ENCODE measurements at places on chromosomes 3 and 15.

GRCh38 chr15:39788800-39789565 lies 6.3 kb upstream of the FSIP1 start:
- no peak for DNase-seq

GRCh38 chr3:32755761-32756160 lies 62.0 kb upstream of the TRIM71 start:
- no peak for DNase-seq

DNA sequence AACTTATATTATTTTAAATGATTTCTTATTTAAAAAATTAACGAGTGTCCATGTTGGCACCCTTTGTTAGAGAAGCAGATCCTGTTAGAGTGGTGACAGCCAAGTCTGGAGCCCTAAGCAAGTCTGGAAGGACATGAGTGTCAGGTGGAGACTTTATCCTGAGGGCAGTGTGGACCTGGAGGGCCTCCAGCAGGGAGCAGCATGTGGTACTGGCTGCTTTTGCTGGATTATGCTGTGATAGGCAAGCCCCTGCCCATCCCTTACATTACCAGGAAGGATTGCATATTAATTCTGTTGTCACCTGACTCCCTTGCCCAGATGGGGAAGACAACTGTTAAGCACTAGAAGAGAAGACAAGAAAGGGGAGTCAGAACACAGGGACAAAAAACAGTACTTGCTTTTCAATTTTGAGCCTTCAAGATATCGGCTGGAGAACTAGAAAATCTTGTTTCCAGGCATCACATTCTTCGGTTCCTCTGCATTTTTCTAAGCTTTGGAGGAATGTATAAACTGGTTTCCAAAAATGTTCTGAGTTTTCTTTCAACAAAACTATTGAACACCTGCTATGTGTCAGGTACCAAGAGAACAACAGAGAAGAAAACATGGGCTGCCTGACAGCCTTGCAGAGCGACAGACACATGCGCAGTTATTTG lies 22.7 kb downstream of the ZNF860 start:
- DNase-seq = no peak

DNA sequence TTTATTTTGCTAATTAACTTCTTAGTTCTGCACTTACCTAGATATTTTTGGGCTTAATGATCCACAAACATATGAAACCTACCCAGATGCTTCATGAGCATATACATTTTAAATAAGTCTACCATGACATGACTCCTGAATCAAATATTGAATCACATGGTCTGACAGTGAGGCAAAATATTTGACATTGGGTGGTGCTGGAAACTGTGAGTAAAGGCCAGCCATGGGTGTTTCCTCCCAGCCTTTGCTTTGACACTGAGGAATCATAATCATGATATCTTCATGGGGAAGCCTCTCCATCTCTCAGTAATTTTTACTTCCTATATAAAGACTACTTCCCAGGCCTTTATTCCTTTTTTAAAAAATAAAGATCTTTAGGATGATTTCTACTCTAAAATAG lies 22.8 kb upstream of the SSR3 start:
- no peak for DNase-seq

DNA sequence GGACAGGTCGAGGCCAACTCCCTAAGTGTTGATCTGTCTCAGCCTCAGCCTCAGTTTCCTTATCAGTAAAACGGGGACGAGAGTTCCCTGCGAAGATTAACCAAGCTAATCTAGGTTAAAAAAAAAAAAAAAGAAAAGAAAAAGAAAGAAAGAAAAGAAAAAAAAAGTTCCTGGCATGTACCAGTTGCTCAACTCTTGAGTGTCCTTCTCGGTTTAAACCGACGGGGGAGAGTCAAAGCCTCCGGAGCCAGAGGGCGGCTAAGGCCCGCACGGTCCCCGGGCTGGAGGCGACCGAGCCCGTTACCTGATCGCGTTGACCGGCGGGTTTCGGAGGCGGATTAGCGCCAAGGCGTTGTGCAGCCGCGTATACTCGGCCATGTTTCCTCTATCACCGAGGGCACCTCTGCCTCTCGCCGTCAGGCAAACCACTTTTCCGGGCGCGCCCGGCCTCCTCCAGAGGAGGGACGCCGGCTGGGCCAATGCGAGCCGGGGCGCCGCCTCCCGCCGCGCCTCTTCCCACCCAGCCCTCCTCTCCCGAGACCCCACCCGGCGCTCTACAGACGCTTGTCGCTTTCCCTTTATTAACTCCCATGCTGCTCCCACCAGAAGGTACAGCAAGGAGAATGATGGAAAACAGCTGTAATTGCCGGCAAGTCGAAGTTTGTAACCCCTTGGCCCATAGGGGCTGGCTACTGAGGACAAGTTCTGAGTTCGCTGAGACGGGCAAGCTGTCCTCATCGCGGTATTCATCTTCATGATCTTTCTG lies at the start of gene EHHADH:
TSS of gene EHHADH (minus strand) at position 405 of the 766 bp plus-strand sequence. CDS start at position 378, 27 bp downstream.
- peak; percentile 32 for DNase-seq

GRCh38 chr3:128933922-128934253 lies 54.5 kb downstream of the ACAD9 start:
- no peak for DNase-seq

DNA sequence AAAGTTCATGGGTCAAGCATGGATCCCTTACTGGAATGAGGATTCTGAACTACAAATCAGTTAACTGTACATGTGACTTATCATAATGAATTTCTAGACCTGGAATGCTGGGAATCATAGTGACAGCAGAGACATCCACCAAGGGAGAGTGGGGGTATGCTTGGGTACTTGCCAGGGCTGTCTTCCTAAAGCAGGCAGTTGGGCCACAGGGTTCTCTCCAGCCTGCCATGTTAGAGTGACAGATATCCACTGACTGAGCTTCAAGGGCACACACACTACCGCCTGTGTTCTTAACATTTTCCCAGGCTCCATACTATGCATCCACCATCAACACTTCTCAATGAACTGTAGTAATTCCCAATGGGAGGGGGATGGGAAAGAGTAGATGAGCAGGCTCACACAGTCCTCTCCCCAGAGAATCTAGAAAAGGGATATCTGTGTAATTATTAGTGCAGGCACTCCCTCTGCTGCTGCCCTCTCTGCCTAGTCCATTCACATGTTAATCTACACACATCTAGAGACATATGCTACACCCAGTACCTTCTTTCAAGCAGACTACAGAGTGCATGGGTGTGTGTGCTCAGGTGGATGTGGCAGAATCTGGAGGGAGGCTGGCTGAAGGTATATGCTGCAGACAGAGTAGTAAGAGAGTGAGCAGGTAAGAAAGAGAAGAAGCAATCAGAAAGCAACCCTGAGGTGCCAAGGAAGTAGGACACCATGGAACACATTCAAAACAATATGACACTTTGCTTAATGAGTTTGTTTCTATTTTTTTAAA lies 3.7 kb downstream of the FSTL1 start:
- DNase-seq = no peak

DNA sequence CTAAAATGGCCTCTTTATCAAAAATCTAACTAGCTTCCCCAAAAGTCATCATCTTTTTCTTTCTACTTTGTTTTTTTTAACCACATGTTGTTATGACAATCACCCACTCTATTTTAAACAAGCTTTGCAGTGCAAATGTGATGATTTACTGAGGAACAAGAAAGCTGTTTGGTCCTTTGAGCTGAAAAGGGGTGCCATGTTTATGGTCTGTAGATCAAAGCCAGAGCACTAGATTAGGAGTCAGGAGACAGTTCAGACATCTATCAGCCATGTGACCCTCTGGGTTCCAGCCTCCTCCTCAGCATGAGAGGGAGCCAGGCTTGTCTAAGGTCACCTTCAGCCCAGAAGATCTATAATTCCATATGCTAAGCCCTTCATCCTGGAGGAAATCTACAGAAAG lies 65.9 kb downstream of the RPL22L1 start:
- no peak for DNase-seq

DNA sequence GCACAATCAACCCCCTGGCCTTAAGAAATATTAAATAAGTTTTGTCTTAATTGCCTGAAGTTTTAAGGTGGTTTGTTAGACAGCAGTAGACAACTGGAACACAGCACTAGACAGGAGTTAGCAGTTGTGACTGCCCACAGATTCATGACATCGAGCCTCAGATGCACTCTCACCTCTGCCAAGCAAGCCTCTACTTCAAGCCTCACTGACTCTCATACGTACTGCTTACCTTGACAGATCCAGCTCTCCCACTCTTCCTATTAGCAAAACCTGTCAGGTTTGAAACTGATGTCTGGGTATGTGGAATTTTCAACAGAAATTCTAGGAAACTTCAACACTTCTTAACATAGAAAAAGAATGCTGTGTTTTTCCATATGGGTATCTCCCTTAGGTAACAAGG lies 382.9 kb upstream of the DPH6 start:
- no peak for DNase-seq

DNA sequence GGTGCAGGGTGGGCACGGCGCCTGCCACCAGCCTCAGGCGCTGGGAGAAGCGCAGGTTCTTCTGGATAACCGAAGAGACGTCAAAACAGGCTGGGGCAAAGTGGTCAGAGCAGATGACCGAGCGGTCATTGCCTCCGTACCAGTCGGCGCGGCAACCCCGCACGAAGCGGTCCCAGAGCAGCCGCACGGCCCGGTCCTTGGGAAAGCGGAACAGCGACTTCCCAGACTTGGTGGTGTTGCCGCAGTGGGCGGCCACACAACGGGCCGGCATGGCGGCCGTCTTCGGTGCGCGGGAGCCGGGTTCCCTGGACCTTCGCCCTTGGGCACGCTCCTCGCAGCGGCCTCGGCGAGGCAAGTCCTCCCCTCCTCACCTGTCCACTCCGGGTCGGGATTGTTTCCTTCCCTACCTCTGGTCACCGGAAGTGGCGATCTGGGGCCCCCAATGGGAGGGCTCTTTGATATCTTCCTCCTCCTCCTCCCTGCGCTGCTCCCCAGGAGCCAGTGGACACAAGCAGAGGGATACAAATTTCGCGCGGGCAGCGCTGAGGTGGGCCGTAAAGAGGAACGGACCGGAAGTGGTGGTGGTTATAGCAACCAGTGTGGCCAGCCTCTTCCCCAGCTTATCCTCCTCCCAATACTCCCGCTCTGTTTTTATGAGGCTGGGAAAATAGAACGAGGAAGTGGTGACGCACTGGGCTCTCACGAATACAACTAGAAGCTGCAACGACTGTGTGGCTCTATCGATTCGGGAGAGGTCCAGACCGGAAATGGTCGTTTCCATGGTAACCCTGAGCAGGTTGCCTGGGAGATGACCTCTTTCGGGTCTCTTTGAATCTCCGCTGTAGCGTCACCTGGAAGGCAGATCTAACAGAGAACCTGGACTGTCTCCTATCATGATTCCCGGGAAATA lies at the start of the genes LRRC49 and THAP10:
TSS of gene LRRC49 (plus strand) at position 825 of the 910 bp plus-strand sequence. CDS start at position 894, 69 bp downstream.
TSS of gene THAP10 (minus strand) at position 432 of the 910 bp plus-strand sequence. CDS start at position 271, 161 bp downstream.
- DNase-seq = no peak

GRCh38 chr15:71256934-71257664 lies 141.8 kb downstream of the THSD4 start:
- DNase-seq = no peak

DNA sequence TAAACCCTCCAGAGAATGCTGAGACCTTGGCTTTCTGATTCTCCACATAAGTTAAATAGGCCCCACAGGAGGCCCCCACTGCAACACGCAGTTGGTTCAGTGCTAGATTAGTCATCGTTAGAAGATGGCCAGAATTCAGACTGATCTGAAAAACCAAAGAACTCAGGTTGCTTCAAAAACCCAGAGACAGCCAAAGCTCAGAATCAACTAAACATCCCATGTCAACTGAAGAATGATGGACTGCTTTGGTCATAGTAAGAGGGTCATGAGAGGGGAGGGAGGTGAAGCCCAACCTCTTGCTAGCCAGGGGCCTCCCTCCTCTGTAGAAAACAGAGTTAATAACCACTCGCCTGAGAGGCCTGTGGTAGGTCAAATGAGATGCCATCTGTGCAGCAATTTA lies 93.1 kb downstream of the AKAP13 start:
- no peak for DNase-seq

GRCh38 chr15:87981969-87982368 lies 274.6 kb downstream of the NTRK3 start:
- no peak for DNase-seq

DNA sequence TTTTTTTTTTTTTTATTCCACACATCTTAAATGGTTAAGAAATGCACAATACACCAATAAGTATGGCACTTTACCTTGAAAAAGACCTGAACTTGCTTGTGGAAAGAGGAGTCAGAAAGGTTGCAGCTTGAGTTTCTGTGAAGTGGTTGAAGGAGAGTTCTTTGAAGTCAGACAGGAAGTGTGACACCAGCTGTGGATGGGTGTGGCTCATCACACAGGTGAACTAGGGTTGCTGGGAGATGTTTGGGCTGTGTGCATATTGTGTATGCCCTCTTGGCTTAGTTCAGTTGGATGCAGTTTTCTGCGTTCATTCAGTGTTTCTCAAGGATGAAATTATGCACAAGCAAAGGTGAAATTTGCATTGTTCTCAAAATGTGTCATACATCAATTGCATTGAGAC lies 6.3 kb downstream of the AEN start:
- DNase-seq = peak; percentile 66

DNA sequence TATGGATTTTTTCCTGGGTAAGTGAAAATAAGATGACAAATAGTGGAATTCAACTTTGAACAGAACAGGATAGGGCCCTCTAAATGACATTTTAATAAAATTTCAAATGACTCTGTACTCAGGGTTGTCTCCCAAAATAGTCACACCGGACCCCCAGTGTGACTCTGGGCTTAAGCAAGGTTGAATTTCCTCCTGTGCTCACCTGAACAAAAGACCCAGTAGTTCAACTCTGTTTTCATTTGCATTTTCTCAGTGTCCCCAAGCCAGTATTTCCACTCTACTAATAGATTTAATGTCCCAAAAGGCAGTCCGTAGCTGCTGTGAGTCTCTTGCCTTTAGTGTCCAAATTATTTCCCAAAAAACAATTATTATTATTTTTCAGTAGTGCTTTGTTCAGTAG lies 296.6 kb downstream of the PLOD2 start:
- DNase-seq = no peak

- no peak for DNase-seq
These were observed 129.6 kb upstream of the LMCD1 start for GRCh38 chr3:8371960-8372463.

DNA sequence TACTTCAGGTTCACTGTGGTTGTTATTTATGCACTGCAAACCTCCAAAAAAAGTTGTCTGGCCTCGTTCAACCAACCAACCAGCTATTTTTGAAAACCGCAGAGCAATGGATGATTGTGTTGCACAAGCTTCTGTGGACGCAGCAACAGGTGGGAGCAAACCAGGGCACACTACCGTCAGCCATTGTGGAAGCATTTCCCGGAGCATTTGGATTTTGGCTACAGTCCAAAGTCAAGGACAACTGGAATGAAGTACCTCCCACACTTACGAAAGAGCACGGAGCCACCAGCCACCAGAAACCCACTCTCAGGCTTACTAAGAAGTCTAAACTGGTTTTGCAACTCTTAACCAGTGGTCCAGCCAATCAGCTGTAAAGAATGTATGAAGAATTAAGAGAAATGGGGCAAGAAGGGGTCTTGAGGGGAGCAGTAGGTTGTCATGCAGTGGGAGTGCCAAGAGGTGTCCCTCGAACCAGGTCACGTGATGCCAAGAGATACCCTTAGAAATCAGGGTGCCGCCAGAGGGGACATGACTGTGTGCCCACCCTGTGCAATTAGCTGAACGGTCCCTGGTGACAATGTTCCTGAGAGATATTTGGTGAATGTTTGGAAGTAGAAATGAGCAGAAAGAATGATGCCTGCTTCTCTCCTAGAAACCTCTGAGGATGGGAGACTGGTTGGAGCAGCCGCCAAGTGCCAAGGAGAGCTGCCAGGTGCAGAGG lies 68.9 kb upstream of the PCSK6 start:
- DNase-seq = no peak

GRCh38 chr3:17772556-17772955 lies 30.1 kb upstream of the TBC1D5 start:
- no peak for DNase-seq

GRCh38 chr15:88994286-88994685 lies 81.1 kb upstream of the MFGE8 start:
- no peak for DNase-seq
